ENCODE measurements at places on chromosomes 3 and 15.

DNA sequence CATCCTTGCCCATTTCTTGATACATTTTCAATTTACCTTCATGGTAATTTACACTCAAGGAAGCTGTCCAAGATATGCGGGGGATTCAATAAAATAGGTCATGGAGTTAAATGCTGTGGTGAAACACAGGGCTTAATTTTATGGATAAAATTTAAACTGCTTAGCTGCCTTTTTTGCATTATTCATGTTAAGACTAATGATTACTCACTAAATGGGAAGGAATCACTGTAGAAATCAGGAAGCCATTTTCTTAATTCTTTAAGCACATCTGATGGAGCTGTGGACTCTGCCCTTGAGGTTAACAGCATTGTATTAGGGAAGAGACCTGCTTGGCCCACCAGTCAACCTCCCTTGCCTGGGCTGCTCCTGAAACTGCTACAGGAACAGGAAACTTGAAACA is 62.5 kb upstream of the RBP1 start:
- no peak for DNase-seq

DNA sequence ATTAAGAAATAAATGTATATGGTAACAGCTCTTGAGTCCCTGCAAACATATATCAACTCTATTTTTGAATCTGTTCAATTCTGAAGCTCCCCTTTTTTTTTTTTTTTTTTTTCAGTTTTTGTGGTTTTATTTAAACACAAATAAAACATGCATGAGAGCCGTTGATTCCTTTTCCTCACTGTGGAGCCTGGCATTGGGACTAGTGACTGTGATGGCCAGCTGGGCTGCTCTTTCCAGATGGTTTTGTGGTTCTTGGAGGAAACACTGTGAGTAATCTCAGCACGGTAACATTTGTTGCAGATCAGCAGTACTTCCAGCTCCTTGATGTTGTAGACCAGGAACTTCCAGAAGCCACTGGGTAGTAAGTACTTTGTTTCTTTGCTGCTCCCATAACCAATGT is 15.9 kb downstream of the EMC7 start:
- no peak for DNase-seq

DNA sequence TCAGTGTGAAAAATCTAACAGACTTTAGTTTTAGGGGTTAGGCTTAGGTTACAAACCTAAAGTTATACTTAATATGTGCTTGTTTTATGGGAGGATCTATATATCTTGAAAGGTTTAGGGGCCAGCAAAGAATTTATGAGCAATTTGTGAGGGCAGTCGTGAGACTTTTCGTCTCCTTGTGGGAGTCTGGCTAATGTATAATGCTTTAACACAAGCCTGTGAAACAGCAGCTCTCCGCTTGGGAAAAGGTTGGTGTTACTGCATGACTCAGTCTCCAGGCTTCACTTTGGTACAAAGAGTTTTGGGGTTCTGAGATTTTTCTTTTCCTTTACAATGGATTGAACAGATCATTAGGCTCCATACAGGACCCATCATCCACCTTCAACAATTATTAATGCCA is 79.0 kb upstream of the MFGE8 start:
- DNase-seq, result no peak

DNA sequence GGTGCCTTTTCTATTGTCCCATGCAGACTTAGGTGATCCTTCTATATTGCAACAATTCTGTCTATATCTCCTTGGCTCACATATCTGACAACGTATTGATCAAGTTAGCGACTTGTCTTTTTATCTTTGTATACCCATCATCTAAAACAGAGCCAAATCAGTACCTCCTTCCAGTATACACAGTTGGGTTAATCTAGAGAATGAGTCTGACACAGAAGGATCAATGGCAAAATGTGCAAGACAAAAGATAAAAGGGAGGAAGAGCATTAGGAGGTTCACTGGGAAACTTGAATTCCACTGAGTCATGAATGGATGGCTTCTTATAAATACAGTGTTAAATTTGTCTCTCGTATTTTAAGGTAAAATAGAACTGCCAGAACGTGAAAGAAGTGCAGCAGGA is 6.0 kb downstream of the AADAC start:
- DNase-seq, result no peak

- DNase-seq, result no peak
Observed at GRCh38 chr15:101349047-101349951, 54.3 kb upstream of the SNRPA1 start.

DNA sequence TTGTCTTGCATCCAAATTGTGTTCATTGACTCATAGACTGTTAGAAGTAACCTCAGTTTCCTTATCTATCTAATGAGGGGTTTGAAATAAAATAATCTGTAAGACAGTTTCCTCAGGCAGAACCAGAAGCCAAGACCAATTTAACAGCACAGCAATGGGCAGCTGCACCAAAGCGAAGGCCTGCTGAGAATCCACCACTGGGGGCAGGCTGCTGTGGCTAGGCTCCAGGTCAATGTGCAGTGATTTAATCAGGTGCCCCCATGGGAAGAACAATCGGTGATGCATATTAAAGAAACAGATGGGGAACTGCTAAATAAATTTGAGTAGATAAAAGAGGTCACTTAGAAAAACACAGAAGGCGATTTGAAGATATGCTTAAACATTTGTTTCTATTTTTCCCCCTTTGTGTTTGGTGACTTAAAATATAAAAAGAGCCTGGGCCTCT is 28.0 kb upstream of the TMOD3 start:
- DNase-seq, result no peak

- DNase-seq, result no peak
Observed at GRCh38 chr15:89136078-89136806, 48.0 kb downstream of the ABHD2 start.
